ENCODE measurements at places on chromosomes 7 and 10.

- no peak for DNase-seq
These were observed 34.1 kb downstream of the PNLIPRP2 start for GRCh38 chr10:116654816-116655215.

GRCh38 chr10:13840036-13840435 is 253.3 kb downstream of the PRPF18 start:
- DNase-seq, result no peak

DNA sequence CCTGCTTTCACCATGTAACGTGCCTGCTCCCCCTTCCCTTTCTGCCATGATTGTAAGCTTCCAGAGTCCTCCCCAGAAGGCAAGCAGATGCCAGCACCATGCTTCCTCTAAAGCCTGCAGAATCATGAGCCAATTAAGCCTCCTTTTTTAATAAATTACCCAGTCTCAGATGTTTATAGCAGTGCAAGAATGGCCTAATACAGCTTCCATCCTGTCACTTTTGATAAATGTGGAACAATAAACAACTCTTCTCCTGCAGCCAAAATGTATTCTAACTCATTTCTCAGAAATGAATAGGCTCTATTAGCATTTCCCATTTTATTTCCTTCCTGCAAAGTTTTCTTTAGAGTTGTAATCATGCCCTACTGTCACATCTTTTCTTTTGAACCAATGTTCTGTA is 43.4 kb downstream of the C7orf25 start:
- DNase-seq, result no peak

- no peak for DNase-seq
These were observed 6.9 kb downstream of the CYCS start for GRCh38 chr7:25118048-25118753.

DNA sequence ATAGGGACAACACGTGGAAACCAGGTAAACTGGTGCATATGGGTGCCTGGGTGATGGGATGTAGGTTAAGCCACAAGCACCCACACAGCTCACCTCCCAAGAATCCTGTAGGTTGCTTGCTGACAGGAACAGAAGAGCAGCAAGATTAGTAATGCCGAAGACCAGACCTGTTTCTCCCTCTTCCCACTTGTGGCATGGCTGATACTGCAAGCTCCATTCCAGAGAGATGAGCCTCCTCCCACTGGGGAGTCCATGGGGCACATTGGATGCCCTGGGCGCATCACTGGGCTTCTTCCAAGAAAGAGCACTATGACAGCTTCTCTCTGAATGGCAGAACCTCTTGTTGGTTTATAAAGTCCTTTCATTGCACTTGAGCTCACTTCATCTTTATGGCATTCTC is 44.4 kb upstream of the LOXL4 start:
- no peak for DNase-seq

DNA sequence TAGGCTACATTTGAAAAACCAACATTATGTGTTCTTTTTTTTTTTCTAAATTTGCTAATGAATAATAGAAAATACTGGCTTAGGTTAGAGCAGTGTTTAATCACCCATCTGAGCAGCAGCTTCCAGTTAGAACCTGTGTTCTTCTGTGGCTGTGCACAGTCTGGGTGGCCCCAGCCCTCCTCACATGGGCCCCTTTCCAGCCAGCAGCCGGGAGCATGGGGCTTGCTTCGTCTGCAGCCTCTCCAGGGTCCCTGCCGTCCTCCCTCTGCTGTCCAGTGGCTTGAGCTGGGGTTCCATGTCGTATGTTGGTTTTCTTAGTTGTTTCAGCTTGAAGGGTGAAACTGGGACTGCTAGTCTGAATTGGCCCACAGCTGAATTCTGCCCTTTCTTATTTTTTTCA is 37.3 kb downstream of the BNIP3 start:
- no peak for DNase-seq

DNA sequence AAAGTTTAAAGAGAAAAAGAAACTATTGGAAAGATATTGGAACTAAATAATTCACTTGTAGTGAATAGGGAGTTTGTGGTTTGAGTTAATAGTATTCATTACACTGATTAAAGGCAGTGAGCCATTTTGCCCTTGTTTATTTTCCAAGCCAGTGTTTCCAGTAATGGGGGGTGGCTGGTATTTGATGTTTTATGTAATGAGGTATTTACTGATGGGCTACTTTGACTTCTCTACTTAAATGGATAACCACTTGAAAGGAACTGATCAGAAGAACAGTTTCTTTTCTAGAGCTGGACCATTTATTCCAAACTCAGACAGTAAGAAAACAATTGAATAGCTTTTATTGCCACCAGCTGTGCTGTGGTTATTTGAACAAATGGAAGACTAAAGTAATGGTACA is 227.0 kb upstream of the HDAC9 start:
- peak; percentile 33 for DNase-seq

DNA sequence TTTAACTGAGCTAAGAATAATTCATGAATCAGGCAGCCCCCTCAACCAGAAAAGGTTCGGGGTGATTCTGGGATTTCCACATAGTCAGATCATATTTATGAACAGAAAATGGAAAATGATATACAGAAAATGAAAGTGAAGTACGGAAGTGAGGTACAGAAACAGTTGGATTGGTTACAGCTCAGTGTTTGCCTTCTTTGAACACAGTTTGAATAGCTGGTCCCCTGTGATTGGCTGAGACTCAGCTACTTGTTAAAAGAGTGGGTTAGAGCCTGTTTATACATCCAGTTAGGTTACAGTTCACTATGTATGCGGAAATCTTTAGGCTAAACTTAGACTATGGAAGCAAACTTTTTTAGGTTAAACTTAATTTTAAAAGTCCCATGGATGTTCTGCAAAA is 511.7 kb downstream of the PLXDC2 start:
- DNase-seq, result no peak

- DNase-seq, result peak; percentile 45
These were observed 55.7 kb upstream of the CREB5 start for GRCh38 chr7:28356619-28357018.

GRCh38 chr7:157538735-157539134 is 201.9 kb downstream of the DNAJB6 start:
- DNase-seq, result no peak

GRCh38 chr7:40899636-40900507 is 765.1 kb downstream of the SUGCT start:
- no peak for DNase-seq

DNA sequence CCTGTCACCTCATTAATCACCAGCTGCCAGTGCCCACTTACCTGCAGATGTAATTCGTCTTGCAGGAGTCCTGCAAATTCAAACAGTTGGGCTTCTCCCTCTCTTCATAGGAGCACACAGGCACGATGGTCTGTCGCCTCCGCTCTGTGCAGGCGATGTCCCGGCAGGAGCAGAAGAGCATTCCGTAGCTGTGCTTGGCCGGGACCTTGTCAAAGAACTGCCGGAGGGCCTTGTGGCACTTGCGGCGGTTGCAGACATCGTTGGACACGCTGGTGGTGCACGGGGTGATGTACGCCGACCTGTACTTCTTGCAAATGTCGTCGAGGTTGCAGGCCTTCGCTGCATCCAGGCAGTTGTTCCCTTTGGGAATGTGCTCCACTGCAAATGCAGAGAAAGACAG is 147.8 kb downstream of the GFRA1 start:
- peak; percentile 53 for DNase-seq

DNA sequence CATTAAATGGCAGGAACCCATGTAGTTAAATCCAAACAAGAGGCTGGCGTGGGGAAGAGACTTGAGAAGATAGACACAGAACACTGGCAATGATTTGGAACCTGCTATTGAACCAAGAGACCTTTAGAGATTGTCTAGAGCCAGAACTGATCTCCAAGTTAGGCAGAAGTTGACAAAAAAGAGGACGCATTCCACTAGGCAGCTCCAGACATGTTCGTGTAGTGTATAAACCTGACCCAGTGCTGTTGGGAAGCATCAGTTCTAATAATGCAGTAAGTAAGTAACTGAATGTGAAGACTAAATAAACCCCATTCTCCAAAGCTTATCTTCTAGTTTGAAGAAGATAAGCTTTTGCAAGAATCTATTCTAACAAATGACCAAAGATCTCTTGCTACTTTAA is 50.8 kb downstream of the AP3M1 start:
- no peak for DNase-seq

GRCh38 chr7:19964246-19964645 is 190.8 kb upstream of the TMEM196 start:
- no peak for DNase-seq

DNA sequence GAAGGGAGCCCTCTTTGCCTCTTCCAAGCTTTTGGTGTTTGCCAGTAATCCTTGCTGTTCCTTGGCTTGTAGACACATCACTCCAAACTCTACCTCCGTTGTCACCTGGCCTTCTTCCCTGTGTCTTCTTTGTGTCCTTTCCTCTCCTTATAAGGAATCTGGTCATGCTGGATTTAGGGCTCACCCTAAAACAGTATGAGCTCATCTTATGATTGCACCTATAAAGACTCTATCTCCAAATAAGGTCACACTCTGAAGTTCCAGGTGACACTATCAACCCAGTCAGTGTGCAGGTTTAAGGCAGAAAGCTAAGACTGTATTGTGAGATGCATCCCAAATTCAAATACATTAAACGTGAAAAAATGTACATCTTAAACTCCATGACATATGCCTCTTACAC is 49.0 kb upstream of the ZRANB1 start:
- no peak for DNase-seq

- no peak for DNase-seq
These were observed 123.6 kb downstream of the EMX2 start for GRCh38 chr10:117666166-117666565.

DNA sequence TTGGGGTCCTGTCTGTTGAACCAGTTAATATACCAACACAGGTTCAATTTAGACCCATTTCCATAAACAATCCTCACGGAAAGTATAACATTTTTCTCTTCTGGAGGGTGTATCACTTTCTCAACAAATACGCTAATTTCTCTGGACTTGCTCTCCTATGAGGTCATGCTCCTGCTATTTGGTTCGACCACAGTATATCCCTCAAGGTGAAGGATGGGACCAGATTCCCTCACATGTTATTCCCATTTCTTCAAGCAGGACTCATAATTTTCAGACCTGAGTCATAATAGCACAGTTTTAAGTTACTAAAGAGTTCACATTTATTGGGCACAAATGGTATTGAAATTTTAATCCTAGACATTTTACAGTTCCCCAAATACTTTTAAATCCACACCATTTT is 57.2 kb downstream of the ADAM12 start:
- DNase-seq, result no peak

DNA sequence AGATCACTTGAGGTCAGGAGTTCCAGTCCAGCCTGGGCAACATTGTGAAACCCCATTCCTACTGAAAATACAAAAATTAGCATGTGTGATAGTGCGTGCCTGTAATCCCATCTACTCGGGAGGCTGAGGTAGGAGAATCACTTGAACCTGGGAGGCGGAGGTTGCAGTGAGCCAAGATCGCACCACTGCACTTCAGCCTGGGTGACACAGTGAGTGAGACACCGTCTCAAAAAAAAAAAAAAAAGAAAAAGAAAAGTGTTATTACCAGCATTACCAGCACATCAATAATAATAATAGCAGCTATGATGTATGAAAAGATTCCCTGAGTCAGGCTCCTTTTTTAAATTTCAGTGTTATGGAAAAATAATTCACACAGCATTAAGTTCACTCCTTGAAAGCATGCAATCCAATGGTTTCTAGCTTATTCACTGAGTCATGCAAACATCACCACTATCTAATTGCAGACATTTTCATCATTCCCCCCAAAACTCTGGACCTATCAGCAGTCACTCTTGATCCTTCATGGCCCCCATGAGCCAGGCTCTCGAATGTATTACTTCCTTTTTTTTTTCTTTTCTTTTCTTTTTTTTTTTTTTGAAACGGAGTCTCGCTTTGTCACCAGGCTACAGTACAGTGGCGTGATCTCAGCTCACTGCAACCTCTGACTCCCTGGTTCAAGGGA is 228.4 kb downstream of the FANK1 start:
- no peak for DNase-seq

DNA sequence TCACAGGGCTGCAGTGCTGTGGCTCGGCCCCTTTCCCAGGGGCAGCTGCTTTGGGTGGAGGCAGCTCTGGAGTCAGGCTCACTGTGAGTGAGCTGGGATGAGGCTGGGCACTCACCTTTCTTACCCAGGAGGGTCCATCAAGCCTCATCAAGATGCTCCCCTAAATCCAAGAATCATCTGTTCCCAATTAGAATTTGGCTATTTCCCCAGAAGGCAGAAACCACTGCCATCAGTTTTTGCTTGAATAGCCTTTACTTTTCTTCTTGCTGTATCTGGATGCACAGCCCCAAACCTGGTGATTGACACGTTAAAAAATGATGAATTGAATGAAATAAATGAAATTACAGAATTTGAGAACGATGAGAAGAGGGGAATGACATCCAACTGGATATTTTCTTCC is 74.3 kb upstream of the LYZL1 start:
- DNase-seq, result no peak

DNA sequence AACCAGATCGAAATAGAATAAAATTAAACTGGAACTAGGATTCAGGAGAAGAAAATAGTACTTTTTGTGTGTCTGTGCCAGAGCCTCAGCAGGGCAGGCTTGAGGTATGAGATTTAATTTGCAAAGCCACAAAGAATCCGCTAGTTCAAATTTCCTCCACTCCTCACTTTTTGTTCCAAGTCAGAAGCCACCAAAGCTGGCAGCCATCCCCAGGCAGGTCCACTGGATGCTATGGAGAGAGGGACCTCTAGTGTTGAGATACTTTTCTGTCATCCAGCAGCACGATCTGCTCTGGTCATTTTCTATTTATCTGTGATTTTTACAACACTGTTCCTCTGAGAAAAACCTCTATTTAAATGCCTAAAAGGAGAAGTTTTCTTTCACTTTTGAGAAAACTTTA is 147.9 kb upstream of the FRMD4A start:
- DNase-seq, result peak; percentile 44

DNA sequence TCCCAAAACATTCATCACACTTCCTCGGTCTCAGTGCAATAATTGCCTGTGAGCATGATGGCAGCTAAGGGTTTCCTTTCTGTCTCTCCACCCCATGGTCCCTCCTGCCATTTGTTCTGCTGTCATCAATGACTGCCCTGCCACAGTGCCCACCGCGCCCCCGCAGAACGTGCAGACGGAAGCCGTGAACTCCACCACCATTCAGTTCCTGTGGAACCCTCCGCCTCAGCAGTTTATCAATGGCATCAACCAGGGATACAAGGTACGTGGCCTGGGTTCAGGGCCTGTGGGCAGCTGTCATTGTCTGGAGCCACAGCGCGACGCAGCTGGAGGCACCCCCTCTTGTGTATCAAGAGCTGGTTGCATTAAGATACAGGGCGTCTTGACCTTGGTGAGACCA is 632.9 kb upstream of the FOXK1 start:
- no peak for DNase-seq

- DNase-seq, result no peak
These were observed 14.3 kb downstream of the PTPRN2 start for GRCh38 chr7:158573310-158573709.

- peak; percentile 37 for DNase-seq
These were observed 223.5 kb upstream of the PHYHIPL start for GRCh38 chr10:58952747-58953466.

- no peak for DNase-seq
These were observed 91.4 kb downstream of the SRPK2 start for GRCh38 chr7:105297309-105297708.

Data from NCI-H1105 treated with DMSO at 0.1 percent for 48 hours (cell line).